ENCODE measurements at places on chromosomes 7 and 10. TPM values are rescaled to one million over a fixed set of nuclear protein-coding genes. Genes with fewer than 3 reads are reported as not detected.

- no peak for DNase-seq
Observed at GRCh38 chr7:23067271-23067670, 38.3 kb upstream of the KLHL7 start.

- no peak for DNase-seq
Observed at GRCh38 chr7:100983451-100984187, 14.3 kb downstream of the MUC12 start.

GRCh38 chr7:41565655-41566054 lies 137.2 kb downstream of the INHBA start:
- DNase-seq: no peak

DNA sequence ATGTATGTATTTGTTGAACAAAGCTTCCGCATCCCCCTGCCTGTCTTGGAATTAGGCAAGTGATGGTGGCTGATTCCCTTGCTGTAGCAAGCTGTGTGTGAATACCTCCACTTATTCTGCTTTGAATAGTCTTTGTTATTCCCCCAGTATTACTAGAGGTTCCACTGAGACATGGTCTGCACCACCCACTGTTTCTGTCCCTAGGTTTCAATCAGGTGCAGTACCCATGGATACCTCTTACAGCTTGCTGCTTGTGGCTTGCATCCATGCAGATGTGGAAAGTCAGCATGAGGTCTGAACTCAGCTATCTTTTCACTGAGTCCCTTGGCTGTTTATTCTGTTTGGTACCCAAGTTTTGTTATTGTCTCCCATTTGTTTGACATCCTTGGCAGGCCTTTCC lies 447.4 kb downstream of the GRM8 start:
- no peak for DNase-seq

DNA sequence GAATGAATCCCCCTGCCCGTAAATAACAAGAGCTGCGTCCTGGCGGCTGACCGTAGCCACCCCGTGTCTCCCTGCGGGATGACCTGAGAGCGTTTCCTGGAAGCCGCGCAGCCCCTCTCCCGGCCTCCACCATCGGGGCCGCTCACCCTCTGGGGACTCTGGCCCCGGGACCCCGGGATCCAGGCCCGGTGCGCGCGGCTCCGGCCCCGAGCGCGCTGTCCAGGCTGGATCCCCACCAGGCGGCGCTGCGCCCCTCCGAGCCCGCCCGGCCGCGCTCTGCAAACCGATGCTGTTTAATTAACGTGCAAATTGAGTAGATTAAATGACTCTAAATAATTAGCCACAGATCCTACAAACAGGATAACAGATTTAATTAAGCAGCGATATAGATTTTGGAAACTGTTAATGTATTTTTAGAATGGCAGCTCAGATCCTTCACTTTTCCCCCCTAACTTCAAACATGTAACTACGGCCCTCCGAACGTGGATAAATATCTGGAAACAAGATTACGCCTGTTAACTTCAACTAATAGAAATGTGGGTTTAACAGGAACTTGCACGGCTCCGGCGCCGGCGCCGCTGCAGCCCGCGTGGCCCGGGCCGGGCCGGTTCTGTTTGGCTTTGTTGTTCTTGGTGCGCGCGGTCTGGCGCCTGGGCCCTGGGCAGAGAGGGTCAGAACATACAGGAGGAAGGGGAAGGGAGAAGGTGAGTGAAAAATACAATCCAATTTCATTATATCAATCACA lies 7.1 kb upstream of the UNCX start:
- DNase-seq: no peak

DNA sequence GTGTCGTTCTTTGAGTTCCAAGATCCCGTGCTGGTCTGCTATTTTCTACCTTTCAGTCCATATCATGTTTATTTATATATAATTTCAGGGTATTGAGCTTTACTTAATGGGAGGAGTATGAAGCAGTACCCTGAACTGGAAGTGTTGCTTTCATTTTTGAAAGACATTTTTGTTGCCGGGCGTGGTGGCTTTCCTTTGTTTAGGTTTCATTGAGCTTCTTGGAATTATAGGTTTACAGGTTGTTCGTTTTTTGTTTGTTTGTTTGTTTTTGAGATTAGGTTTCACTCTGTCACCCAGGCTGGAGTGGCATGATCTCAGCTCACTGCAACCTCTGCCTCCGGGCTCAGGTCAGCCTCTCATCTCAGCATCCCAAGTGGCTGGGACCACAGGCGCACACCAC lies 7.4 kb downstream of the ZNF487 start:
- DNase-seq: no peak

HTR5A gene
- total RNA-seq: not detected

PDGFA gene
- 36.5 TPM for total RNA-seq

KIAA1217 gene
- 84.6 TPM for total RNA-seq

CPN1 gene
- total RNA-seq: not detected

STEAP1 gene
- total RNA-seq: 17.1 TPM

DNA sequence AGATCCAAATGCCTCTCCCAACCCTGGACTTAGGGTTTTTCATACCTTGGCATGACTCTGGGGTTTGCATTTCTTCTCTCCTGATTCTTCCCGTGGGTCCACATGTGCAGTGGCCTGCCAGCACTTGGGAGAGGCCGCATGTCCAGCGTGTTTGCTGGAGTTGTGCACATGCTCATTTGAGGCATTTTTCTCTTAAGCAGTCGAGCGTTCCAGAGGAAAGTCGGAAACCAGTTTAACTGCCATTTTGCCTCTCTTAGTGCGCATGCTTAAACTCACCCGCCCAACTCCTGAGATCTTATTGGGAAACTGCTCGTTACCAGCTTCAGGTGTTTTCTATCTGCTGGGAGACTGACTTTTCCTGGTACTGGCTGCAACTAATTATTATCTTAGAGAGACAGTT lies 888.4 kb upstream of the PHF14 start:
- no peak for DNase-seq

UMAD1 gene
- 18.6 TPM for total RNA-seq

DNA sequence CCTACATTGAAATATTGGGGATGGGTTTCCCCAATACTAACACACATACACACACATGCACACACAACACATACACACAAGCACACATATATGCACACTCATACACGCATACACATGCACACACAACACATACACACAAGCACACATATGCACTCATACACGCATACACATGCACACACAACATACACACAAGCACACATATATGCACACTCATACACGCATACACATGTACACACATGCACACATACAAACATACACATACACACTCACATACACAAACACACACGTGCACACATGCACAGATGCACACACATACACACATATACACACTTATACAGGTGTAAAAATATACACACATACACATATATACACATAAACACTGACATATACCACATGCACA lies 127.4 kb upstream of the C7orf33 start:
- DNase-seq: no peak

- DNase-seq: no peak
Observed at GRCh38 chr10:83934641-83935338, 204.5 kb upstream of the GHITM start.

DNA sequence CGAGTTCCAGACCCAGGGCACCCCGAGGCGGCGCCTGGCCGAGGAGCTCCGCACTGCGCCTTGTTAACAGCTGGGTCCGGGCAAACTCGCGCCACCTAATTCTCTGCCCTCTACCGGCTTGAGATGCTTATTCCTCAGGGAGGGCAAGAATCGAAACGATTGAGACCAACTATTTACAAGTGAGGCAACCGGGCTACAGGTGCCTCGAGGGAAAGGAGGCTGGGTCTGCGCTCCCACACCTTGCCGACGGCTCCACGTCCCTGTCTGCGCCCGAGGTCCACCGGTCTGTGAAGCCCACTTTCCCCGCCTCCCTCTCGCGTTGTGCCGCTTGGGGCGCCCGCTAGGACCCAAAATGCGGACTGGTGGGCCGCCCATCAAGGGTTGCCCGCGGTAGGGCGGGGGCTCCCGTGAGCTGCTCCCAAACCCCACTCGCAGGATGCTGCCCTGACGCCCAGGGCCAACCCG lies 527 bp downstream of the AKR1B1 start:
- peak; percentile 71 for DNase-seq

DNA sequence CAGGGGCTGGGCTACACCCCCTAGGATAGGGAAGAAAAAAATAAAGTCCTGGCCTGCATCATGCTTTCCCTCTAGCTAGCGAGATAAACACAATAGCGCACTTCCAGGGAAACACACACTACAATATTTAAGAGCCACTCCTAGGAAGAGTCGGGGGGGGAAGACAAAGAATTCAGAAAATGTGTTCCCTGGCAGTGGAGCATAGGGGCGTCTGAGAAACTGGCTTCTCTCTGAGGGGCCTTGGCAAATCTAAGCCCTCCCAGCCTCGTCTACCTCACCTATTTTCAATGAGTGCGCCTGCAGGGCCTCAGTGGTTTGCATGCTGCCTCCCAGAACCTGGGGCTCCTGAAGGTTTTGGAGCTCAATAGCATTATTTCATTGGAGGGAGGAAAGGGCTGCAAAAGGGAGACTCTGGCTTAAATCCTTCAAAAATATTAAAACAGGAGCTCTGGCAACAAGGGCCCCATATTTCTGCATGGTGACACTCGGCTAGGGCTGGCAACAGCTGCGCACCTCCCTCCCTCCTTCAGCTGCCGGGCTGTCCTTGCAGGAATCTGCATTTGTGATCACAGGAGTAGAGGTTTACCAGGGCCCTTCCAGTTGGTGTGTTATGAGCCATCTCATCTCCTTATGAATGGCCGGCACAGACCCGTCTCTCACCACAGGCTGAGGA lies 10.8 kb downstream of the ANXA11 start:
- DNase-seq: no peak

- no peak for DNase-seq
Observed at GRCh38 chr10:22621726-22622125, 92.7 kb downstream of the PIP4K2A start.

- DNase-seq: no peak
Observed at GRCh38 chr7:121288894-121289293, 39.9 kb upstream of the WNT16 start.

DNA sequence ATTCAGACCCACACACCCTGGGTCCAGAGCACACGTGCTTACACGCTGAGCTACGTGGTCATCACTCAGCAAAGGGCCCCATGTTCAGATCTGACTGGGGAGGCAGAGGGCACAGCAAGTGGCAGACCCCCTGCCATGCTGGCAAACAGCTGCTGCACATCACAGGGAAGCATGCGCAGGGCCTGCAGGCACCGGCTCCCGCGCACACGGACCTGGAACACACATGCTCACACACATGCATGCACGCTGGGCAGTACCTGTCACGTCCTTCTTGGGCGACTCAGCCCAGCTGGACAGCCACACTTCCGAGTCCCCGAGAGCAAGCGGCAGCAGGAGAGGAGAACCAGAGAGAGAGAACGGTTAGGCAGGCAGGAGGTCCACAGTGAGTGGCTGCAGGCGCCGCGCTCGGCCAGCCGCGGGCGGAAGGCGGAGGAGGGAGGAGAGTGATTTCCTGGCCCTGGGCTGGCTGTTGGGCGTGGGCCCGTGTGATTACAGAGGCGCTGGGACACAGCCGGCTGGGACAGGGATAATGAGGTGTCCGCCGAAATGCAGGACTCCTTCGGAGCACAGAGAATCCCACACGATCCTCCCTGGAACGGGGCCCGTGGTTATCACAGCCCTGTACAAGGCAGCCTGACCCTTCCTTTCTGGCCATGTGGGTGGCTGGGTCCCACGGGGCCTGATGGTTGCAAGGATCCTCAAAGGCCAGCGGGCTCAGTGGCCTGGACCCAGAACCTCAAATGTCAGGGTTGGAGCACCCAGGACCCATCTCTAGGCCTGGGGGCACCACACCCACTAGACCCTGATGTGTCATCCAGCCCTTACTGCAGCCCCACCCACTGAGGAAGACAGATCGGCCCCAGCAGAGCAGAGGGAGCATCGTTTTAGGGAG lies 175.1 kb downstream of the NEURL1 start:
- DNase-seq: peak; percentile 85

- DNase-seq: no peak
Observed at GRCh38 chr10:56585447-56586171, 224.6 kb upstream of the ZWINT start.

DNA sequence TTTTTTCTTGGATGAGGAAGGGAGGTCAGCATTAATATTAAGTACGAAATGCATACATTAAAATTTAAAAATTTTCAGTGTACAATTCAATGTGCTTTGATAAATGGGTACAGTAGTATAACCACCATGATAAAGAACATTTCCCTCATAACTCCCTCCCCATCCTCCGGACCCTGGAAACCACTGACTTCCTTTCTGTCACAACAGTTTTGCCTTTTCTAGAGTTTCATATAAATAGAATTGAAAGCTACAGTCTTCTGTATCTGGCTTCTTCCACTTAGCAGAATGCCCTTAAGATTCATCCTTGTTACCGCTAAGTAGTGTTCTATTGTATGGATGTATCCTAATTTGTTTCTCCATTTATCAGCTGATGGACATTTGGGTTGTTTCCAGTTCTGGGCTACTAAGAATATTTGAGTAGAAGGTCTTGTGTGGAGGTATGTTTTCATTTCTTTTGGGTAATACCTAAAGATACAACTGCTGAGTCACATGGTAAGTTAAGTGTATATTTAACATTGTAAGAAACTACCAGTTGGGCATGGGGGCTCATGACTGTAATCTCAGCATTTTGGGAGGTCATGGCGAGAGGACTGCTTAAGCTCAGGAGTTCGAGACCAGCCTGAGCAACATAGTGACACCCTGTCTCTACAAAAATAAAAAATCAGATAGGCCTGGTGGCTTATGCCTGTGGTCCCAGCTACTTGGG lies 30.8 kb downstream of the ABI1 start:
- DNase-seq: no peak

GRCh38 chr10:1788401-1788800 lies 51.1 kb upstream of the ADARB2 start:
- DNase-seq: no peak

- no peak for DNase-seq
Observed at GRCh38 chr10:35027567-35027966, 62.6 kb downstream of the CUL2 start.

GRCh38 chr7:43390576-43390975 lies 192.3 kb upstream of the STK17A start:
- no peak for DNase-seq

WEE2 gene
- not detected for total RNA-seq

Data from sciatic nerve (tissue), 2 donors.